ENCODE measurements at places on chromosomes 4 and X.

DNA sequence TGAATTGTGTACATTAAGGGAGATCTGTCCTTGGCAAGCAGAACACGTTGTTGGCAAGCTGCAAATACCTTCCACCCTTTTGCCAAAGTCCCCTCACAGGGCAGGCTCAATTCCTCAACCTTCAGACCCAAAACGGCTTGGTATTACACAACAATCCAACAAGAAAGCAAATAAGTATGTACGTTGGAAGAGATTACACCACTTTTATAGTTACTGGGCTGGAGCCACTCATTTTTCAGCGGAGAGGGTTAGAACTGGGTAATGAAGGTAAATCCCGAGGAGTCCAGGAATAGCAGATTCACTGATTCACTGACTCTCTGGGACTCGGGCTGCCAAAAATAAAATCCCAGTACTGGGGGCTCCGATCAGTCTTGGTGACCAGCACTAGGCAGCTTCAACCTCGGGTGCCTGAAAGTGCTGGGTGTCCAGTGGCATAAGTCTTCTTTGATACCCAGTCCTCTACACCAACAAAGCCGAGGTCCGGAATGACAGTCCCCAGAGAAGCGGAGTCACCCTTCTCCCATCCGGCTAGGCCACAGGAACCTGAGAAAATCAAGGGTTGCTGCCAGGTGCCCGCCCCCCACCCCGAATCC, 587 bp downstream of the TIMM8A start:
- H3K36me3 ChIP-seq, result peaks cover 8% of the 10 kb centered on the region
- H3K4me1 ChIP-seq, result peaks cover 24% of the 10 kb centered on the region
- peak overlapping the region; percentile 69 for H3K4me3 ChIP-seq

DNA sequence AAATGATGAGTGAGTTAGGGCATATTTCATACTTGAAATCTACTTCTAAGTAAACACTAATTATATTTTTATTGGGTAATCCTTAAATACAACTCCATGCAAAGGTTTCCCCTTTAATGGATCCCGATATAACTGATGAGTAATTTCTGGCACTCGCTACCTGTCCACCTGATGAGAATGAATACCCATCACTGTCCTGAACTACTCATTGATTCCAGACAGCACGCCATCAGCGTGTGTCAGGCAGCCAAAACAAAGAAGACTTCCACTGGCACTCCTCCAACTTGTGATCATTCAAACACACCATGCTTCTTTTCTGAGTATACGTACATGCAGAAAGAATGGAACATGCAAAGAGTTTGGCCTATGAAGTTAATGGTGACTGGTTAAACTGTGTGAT, 69.4 kb downstream of the HCCS start:
- no peak overlapping the region for H3K4me3 ChIP-seq
- no peaks in the 10 kb centered on the region for H3K4me1 ChIP-seq
- H3K27ac ChIP-seq, result no peak overlapping the region
- no peaks in the 10 kb centered on the region for H3K36me3 ChIP-seq
- no peaks in the 10 kb centered on the region for H3K27me3 ChIP-seq
- DNase-seq, result no peak

GRCh38 chrX:134846042-134846441, 144.7 kb upstream of the SMIM10 start:
- no peaks in the 10 kb centered on the region for H3K4me1 ChIP-seq
- H3K27me3 ChIP-seq, result no peaks in the 10 kb centered on the region
- no peak overlapping the region for H3K27ac ChIP-seq
- no peak overlapping the region for H3K4me3 ChIP-seq

- H3K27me3 ChIP-seq, result no peaks in the 10 kb centered on the region
- H3K27ac ChIP-seq, result no peak overlapping the region
- H3K4me1 ChIP-seq, result no peaks in the 10 kb centered on the region
- DNase-seq, result no peak
Measured at GRCh38 chrX:104430072-104430741, 135.8 kb upstream of the IL1RAPL2 start.

- H3K27me3 ChIP-seq, result no peaks in the 10 kb centered on the region
- H3K4me3 ChIP-seq, result no peak overlapping the region
- no peak for DNase-seq
- no peaks in the 10 kb centered on the region for H3K4me1 ChIP-seq
Measured at GRCh38 chrX:34657726-34658070, 613 bp upstream of the TMEM47 start.

DNA sequence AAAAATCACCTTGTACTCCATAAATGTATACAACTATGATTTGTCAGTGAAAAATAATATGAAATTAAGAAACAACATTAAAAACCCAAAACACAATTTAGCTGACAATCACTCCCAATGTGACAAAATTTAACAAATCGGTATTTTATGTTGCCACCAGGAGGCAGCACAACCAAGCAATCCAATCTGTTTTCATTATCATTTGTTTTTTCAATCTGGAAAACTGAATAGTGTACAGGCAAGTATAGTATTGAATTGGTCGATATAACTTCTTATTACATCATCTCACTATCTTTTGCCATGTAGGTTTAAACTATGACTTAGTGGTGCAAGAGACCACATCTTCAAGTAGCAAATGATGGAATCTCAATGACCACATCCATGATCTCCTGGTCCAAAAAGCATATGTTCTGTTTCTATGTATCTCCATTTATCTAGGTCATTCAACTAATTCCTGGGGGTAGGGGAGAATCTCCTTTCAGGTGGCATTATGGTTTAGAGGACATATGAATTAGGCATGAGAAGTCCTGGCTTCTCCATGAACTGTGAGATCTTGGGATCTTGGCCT, 112.9 kb upstream of the AGA start:
- H3K27me3 ChIP-seq, result no peaks in the 10 kb centered on the region
- no peak overlapping the region for H3K27ac ChIP-seq
- no peaks in the 10 kb centered on the region for H3K4me1 ChIP-seq
- peak; percentile 39 for DNase-seq
- H3K36me3 ChIP-seq, result no peaks in the 10 kb centered on the region

DNA sequence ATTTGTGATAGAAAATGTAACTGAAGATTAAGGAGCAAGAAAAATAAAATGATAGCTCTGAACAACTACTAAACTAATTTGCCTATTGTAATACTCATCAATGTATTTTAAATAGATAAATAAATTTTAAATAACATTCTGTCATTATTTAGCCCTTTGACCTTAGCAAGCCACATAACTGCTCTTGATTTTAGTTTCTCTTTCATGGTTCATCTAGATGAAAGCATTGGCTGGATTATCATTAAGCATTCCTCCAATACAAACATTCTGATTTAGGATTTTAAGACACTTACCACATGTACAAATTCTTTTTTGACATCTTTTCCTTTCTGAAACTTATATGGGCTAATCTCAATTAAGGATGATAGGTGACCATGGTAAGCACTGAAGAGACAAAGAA, 8.5 kb downstream of the ETNPPL start:
- H3K27me3 ChIP-seq, result no peaks in the 10 kb centered on the region
- no peak overlapping the region for H3K27ac ChIP-seq
- no peak for DNase-seq
- H3K36me3 ChIP-seq, result no peaks in the 10 kb centered on the region
- H3K4me3 ChIP-seq, result no peak overlapping the region

GRCh38 chrX:2829469-2830246, 928 bp downstream of the GYG2 start:
- no peak overlapping the region for H3K27ac ChIP-seq
- H3K27me3 ChIP-seq, result no peaks in the 10 kb centered on the region
- no peak for DNase-seq
- H3K4me3 ChIP-seq, result no peak overlapping the region
